ENCODE measurements at places on chromosomes 4 and X.

DNA sequence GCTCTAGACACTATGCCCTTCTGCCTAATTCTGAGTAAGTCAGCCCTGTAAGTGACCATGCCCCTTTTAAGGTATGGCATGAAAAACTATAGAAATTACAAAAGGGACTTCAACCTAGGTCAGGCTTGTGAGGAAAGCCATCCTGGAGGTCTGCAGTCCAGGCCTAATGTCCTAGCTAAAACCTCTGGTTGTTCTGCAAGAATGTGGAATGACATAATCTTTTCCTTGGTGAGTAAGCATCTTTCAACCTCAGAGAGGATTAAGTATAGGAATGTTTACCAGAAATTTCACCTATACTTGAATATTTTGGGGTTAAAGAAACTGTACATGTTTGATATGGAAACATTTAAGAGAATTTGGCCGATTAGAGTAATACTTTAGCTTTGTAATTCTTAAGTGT, 23.8 kb upstream of the HPSE start:
- DNase-seq: no peak

GRCh38 chr4:8725845-8726244, 133.3 kb downstream of the CPZ start:
- no peak for DNase-seq

- DNase-seq: peak; percentile 32
These were observed 12.4 kb downstream of the GPAT3 start for GRCh38 chr4:83548151-83548905.

DNA sequence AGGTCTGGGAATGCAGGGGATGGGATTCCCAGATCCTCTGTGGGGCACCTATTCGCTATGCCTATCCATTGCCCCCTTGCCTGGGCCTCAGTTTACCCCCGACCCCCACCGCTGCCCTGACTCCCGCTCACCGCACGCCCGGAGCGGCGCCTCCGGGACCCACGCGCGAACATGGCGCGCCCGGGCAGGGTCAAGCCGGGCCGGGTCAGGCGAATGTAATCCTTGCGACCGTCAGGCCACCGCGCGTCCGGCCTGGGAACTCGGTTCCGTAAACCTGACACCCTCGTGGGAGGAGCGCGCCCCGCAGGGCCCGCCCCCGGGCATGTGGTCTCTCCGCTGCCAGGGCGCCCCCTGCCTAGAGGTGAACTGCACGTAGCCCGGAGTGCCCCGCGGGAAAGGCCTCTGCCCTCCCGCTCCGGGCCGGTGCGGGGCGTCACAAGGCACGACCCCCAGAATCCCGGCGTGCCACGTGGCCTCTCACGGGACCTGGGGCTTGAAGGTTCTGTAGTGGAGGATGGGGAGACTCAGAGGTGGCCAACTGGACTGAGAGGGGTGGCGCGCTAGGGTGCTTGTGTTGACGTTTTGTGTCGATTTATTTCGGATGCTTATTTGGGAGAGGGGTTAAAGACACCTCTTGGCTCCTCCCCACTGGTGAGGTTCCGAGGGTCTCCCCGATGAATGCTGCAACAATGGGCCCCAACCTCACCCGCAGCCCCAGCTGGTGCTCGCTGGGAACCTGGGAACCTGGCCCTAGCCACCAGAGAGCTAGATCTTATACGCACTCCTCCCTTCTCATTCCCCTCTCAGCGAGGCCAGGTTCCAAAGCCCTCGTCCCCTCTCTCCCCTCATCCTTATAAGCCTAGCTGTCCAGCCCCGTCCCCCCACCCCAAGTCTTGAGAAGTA, at the start of gene PRICKLE3:
Gene PRICKLE3, minus strand, starts transcription at position 249 of the 903 bp plus-strand sequence. Its CDS starts 76 bp downstream, at position 173.
- DNase-seq: peak; percentile 77

DNA sequence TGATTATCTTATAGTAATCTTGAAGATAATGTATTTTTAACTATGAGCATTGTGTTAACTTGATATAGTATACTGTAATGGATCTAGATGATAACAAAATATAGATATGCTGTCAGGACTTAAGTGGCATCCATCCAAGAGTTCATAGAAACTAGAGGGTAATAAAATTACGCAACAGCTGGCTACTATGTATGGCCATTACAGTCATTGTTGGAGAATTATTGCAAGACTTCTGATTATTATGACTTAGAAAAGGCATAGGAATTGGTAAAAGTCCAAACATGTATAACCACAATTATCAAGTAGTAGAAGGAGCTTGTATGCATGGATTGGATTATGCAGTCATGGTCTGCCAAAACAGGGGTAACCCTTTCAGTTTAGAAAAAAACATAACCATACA, 9.5 kb downstream of the OGT start:
- DNase-seq: peak; percentile 9

- DNase-seq: no peak
These were observed 8.0 kb upstream of the FAM47C start for GRCh38 chrX:37000140-37000539.

DNA sequence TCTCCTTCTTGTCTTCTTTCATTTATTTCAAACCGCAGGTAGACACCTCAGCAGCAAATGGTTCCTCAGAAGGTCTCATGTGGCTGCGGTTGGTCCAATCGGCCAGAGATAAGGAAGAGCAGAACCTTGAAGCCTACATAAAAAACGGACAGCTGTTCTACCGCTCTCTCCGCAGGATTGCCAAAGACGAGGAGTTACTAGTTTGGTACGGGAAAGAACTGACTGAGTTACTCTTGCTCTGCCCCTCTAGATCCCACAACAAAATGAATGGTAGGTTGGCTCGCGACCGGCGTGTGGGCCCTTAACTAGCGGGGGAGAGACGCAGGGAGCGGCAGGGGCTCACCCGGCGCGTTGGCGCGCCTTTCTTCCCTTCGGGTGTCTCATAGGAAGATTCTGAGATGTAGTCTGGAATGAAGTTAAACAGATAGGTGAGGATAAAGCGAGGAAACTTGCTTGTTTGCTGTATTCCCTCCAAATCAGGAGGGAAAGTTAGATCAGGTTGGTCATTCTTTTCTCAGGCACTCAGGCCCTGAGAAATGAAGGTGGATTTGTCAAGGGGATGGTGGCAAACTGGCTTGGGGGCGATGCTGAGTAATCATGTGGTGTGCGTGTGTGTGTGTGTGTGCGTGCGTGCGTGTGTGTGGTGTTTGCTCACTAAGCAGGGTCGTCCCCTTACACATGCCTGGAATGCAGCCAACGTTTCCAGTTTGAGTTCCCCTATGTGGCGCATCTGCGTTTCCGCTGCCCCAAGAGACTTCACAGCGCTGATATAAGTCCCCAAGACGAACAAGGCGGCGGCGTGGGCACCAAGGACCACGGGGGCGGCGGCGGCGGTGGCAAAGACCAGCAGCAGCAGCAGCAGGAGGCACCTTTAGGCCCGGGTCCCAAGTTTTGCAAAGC, 4.2 kb downstream of the PRDM8 start:
- DNase-seq: peak; percentile 87

- no peak for DNase-seq
These were observed 301.5 kb downstream of the INPP4B start for GRCh38 chr4:142544594-142544993.

- DNase-seq: peak; percentile 68
These were observed 6.2 kb downstream of the NCAPG start for GRCh38 chr4:17817027-17817426.

- no peak for DNase-seq
These were observed 9.6 kb downstream of the SLC25A5 start for GRCh38 chrX:119477812-119478232.

DNA sequence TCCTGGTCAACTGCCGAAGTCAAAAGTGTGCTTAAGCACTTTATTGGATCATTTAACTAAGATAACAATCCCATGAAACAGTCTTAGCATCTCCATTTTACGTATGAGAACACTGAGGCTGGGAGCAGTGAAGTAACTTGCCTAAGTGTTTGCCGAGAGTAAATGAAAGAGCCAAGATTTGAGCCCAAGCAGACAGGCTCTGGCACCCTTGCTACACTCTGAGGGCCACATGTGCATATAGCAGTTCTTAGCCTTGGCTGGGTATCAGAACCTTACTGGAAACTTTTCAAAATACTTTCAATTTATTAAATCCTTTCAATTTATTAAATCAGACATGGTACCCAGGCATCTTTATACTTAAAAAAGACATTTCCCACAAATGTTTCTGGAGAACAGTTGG, 225.9 kb downstream of the NR3C2 start:
- DNase-seq: no peak

GRCh38 chrX:5646818-5647217, 581.8 kb downstream of the NLGN4X start:
- DNase-seq: peak; percentile 57

DNA sequence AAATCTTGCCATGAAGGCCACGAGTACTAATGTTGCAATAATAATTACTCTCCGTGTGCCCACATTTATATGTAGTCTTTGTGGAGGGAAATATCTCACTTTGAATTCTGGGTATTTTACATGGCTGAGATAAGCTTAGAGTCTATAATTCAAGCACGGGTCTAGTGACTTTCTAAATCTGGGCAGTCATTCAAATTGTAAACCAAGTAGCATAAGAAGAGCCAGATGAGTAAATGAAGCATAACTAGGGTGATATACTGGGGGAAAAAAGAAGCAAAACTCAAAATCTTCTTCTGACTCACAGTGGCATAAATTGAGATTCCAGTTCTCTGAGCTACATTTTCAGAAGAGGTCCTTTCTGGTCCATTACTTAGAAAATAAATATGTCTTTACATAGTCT, 53.0 kb downstream of the MAPK10 start:
- peak; percentile 61 for DNase-seq

- no peak for DNase-seq
These were observed 2.8 kb downstream of the GAB1 start for GRCh38 chr4:143339497-143339896.

GRCh38 chrX:21225643-21226042, 148.6 kb upstream of the CNKSR2 start:
- no peak for DNase-seq

DNA sequence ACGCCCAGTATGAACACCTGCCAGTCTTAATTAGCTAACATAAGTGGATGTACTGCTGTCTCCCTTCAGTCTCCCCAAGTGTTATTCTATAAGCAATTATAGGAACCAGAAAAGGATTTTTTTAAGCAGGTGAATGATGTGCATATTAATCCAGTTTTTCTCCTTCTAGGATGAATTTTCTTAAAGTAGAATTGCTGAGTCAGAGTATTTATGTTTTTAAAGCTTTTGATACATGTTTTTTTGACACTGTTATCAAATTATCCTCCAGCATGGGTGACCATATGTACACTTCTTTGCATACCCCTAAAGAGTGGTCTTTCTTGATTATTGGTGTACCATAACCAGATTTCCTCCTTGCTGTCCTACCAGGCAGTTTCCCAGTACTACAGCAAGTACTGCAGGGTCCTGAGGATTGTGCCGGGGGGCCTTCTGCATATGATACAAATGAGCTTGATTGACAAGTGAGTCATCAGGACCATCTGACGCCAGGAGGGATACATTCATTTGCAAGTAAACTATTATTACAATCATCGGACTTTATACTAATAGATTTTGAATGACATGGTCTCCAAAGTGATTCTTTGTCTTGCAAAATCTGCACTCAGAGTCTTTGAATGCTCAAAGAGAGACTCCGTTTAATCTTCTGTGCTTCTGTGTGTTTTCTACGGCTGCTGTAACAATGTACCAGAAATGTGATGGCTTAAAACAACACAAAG, 10.7 kb upstream of the PCYT1B start:
- DNase-seq: no peak

DNA sequence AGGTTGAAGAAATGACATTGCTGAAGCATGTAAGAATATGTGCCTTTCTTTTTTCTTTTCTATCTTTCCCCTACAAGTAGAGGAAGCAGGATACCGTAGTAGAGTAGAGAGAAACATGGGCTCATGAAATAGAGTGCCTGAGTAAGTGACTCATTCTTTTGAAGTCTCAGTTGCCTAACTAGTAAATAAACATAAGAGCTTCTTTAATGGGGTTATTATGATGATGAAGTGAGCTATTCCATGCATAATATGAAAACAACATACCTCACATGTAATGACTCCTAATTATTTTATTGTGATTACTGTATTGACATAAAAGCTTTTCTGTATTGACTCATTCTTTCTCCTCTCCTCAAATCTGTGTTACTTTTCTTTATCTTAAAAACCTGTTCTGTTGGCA, 1538.2 kb downstream of the TECRL start:
- DNase-seq: no peak

DNA sequence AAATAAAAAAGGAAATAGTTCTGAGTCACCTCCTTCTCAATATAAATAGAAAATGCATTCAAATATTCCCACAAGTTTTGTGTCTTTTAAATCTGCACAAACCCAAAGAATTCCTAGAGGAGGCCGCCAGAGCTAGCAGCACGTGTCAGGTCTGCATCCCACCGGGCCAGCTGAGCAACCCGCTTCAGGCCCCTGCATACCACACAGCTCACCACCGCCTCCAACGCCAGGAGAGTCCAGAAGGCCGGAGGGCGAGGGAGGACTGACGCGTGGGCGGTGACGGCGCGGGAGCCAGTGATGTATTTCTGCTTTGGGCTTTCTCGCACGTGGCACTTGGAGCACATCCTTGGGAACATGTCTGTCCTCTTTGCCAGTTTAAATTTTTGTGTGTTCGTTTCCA, 61.9 kb upstream of the CLDN34 start:
- no peak for DNase-seq

DNA sequence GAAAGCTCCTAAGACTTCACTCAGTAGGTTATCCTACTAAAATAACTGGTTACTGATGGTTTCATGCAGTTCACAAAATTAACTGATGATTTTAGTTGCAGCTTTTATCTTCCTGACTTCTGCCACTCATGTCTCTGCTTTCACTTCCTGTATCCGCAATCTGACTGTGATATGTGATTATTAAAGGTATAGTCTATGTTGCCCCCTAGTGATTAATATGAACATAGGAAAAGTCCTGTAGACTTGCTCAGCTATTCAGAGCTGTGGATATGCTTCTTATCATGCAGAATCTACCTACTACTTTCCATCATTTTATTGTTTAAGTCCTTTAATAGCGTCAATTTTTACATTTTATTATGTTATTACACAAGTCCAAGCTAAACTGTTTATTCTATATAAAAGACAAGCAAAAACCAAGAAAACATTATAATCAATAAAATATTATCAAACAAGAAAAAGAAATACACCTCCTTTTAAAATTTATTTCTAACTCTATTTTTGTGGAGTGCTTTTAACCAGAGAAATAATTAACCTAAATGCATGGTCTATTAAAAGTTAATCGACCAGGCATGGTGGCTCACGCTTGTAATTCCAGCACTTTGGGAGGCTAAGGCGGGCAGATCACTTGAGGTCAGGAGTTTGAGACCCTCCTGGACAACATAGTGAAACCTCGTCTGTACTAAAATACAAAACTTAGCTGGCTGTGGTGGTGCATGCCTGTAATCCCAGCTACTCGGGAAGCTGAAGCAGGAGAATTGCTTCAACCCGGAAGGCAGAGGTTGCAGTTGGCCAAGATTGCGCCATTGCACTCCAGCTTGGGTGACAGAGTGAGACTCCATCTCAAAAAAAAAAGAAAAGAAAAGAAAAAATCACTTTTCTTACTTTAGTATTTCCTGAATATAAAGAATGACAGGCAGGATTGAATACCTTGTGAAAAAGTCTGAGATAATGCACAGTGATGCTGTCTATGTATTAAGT, 40.4 kb upstream of the TLR2 start:
- peak; percentile 58 for DNase-seq

- DNase-seq: no peak
These were observed 41.5 kb downstream of the CLCN4 start for GRCh38 chrX:10198254-10198653.

- DNase-seq: no peak
These were observed 26.7 kb upstream of the BMP2K start for GRCh38 chr4:78749258-78749971.

GRCh38 chr4:17718471-17718870, 63.0 kb downstream of the FAM184B start:
- no peak for DNase-seq
